ENCODE measurements at places on chromosomes 1 and 21. TPM values are rescaled to one million over a fixed set of nuclear protein-coding genes. Genes with fewer than 3 reads are reported as not detected.
A peak's percentile ranks its signal among the peaks of the same experiment; 100 is the strongest.

GRCh38 chr1:24875257-24875656 lies 54.8 kb downstream of the RUNX3 start:
- no peak for DNase-seq

- no peak for DNase-seq
Measured at GRCh38 chr1:8790987-8791386, 26.5 kb downstream of the RERE start.

- DNase-seq = peak; percentile 35
Measured at GRCh38 chr1:114345930-114346479, 165.0 kb downstream of the TRIM33 start.

DNA sequence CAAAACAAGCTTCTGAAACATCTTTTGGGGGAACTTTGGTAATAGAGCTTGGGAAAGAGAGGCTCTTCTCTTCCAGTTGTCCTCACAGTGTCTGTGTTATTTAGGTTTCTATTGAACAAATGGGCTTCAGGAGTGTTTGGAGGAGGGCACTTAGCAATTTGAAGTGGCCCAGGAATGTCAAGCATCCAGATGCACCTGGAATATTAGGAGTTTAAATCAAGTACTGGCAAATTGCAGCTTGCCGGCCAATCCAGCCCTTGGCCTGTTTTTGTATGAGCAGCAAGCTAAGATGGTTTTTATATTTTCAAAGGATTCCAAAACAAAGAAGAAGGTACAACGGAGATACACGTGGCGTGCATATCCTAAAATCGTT lies 94.7 kb downstream of the CCDC185 start:
- DNase-seq = no peak

GRCh38 chr1:28199328-28200233 lies 23.1 kb upstream of the PTAFR start:
- DNase-seq = no peak

DNA sequence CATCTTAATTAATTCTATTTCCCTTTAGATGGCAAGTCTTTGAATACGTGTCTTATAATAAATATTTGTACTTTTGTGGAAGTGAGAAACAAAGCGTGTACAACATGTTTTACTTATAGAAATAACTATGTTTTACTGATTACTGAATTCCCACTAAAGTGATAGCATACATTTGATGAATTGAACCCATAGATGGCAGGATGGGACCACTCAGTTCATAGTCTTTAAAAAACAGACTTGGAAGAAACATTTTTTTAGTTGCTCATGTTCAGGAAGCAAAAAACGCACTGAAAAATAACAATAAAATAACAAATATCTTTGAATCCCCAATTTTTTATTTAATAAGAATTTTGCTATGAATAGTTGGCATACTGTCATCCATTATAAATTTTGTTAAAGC lies 507.1 kb upstream of the ZRANB2 start:
- peak; percentile 72 for DNase-seq

DNA sequence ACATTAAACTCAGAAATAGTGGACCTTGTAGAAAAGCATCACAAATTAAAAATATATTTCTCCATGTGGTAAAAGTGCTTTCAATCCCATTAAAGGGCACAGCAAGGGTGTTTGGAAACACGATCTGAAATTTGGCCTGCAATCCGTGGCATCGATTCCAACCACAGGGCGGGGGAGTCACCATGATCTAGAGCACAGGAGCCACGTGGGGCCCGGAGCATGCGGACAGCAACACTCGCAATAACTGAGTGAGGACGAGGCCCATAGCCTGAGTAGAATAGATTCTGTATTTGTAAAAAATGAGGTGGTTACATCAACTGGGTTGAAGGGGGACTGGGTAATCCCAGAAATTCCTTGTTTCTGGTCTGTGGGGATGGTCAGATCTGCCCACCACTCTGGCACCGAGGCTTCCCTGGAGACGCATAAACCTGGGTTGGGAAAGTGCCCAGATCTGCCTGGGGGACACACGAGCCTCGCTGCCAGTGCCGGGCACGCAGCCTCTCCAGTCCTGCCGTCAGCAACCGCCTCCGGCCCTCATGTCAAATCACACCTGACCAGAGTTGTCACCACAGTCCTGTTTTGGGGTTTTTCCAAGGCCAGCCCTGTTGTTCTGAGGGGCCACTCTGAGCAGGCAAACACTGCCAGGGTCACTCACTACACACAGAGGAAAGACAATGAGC lies 104.3 kb downstream of the PGBD5 start:
- DNase-seq = peak; percentile 77

GRCh38 chr1:213507472-213508223 lies 456.6 kb downstream of the RPS6KC1 start:
- no peak for DNase-seq

DNA sequence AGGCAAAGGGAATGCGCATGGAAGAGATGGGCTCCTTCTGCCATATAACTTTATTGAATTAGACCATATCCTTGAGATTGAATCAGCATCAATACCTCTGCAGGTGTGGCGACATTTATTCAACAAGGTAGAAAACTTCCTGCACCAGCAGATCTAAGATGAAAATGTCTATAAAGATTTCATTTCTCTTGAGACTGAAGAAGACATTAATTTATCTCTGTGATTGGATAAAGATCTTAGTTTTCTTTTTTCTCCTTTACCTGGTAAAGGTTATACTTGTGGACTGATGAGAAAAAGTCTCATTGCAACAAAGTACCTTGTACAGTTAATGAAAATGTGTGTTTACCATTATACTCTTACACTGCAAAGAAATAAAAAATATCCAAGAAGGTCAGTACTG lies at the start of gene OR2T8:
Gene OR2T8 (plus strand): TSS at position 301 of the 400 bp plus-strand sequence. CDS start 766 bp downstream, outside the sequence.
- no peak for DNase-seq

DNA sequence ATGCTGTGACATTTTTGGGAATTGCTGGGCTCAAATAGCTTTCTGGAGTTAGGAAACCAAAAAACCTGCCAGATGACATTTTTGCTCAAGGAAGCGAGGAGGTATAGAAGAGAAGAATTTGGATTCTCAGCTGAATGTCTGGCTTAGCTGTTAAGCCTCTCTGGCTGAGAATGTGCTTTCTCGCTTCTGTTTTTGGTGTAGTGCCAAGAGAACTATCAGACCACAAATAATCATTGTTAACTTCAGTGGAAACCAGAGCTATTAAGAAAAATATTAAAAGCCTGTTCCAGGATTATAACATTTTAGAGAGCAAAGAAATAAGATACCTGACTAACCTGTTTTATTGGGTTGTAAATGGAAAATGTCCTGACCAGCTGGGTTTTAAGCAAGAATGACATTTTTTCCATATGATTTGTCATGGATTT lies 39.5 kb upstream of the DIPK1A start:
- DNase-seq = peak; percentile 18

GRCh38 chr21:32538147-32538792 lies 47.1 kb downstream of the TCP10L start:
- DNase-seq = no peak

DNA sequence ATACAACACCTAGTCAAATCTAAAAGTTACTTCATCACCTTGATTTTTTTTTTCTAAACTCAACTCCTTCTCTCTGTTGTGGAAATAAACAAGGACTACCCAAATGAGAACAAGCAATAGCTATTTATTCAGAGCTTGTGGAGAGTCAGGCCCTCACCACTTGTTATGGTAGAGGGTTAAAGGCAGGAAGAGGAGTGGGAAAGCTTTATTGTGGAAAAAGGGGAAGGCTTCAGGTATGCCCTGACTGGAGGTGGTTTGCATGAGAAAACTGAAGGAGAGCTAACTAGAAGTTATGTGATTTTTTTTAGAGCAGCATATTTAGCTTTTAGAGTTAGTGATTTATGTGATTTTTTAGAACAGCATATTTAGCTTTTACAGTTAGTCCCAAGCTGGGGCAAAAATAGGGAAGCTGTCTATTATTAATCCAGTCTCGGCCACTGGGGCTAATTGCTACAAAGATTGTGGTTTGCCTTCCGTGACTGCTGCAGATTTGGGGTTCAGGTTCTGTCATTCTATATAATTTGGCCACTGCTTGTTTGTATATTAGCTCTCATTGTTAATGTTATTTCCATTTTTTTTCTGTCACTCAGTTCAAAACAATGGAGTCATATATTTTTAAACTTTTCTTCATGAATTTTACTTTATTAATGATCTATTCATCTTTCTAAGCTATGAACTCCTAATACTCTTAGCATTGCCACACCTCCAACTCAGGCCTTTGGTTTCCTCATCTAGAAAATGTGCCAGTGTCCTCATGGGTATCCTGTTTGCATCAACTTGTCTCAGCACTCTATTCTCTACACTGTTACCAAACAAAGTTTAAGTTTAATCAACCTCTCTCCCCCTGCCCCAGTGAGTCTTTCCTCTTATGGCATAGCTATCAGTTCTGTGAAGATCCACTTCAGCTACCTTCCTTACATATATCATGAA lies 713.0 kb downstream of the BRINP3 start:
- DNase-seq = no peak

DNA sequence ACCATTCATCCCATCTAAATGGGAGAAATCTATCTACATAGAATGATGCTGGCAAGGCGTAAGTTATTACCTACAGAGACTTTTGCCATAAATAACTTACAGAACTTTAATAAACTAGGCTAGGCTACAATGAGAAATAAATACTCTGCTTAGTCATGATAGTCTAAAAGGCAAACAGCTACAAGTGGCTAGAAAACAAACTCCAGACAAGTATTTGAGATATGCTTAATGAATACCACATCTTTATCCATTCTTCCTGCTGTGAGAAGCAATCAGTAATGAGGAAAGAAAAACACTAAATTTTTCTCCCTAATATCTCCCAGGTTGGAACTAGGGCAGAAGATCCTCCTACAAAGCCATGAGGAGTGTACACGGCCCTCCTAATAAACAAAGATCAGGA lies 187.0 kb upstream of the OLFM3 start:
- no peak for DNase-seq

DNA sequence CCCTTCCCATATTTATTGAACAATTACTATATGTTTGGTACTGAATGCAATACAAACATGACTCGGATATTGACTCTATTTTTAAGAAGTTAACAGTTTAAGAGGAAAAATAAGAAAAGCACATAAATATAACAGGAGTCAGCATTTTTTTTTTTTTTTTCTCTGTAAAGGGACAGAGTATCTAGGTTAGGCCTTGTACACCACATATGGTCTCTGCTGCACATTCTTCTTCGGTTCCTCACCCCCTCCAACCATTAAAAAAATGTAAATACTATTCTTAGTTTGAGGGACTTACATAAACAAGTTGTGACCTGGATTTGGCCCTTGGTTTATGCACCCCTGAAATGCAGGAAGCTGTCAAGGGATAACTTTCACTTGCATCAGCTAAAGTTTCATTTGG lies 40.4 kb downstream of the PHC2 start:
- DNase-seq = no peak

DNA sequence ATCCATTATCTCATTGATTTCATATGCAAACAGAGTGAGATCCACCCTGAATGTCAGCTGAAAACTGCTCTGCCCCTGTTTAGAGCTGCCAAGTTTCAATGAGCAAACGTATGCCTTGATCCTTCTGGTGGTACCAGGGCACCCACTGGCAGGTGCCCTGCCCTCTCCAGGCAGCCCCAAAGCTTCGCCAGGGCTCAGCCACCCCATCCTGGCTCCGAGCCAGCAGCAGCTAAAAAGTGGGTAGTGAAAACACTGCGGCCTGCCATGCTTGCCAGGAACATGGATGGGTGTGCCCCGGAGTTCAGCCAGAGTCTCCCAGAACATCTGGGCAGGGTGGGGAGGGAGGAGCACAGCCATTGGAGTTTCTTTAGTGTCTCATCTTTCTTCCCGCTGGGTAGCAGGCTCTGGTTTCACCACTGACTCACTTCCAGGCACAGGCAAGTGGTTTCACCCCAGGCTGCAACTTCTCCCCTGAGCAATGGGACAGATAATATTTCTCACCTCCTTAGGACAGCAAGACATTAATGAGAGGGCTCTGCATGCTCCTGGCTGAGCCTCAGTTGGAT lies 8.1 kb upstream of the LMX1A start:
- no peak for DNase-seq

DNA sequence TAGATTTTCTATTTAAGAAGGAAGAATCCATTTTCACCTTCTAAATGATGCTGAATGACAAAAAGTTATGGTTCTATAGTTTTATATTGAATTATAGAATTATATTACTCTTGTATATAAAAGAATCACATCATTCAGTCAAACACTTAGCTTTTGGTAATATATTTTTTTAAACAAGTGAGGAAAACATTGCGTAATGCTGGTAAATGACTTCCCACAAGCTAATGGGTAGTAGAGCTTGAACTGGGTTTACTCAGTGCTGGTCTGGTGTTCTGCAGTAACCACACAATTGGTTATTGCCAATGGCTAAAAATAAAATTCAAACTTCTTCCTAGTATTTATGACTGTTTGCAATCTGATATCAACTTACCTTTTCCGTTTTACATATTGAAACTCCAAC lies 10.6 kb upstream of the GIPC2 start:
- no peak for DNase-seq

Gene GPX7
- not detected for total RNA-seq

Gene PHACTR4
- 3.4 TPM for total RNA-seq

Gene DMBX1
- total RNA-seq = 0.20 TPM

Gene KCNE2
- total RNA-seq = not detected

Gene S100B
- total RNA-seq = not detected

Gene WDR64
- not detected for total RNA-seq

Gene OR2L13
- total RNA-seq = not detected

Gene DEPDC1
- 62.9 TPM for total RNA-seq

Gene AUNIP
- 28.9 TPM for total RNA-seq

Gene SLFNL1
- 0.12 TPM for total RNA-seq

Gene CD1B
- not detected for total RNA-seq

Gene KAZN
- total RNA-seq = 9.8 TPM

Gene UQCRHL
- total RNA-seq = 6.0 TPM

Gene FLG
- total RNA-seq = not detected

Gene PTPN7
- total RNA-seq = not detected

Gene PLD5
- 0.20 TPM for total RNA-seq

Measured in G401 (cell line).